Aorta (tissue), 5 donors: ENCODE measurements at places on chromosomes 4 and X.

- no peak for DNase-seq
Observed at GRCh38 chr4:113446019-113446418, 315.5 kb downstream of the CAMK2D start.

GRCh38 chrX:320126-320783 lies 1.7 kb upstream of the GTPBP6 start:
- DNase-seq = peak; percentile 61

DNA sequence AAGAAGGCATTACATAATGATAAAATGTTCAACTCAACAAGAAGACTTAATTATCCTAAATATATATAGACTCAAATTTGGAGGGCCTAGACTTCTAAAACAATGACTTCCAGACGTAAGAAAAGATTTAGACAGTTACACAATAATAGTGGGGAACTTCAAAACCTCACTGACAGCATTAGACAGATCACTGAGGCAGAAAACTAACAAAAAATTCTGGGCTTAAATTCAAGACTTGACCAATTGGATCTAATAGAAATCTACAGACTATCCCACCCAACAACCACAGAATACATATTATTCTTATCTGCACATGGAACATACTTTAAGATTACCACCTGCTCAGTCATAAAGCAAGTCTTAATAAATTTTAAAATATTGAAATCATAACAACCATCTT lies 93.3 kb upstream of the ARSJ start:
- no peak for DNase-seq

GRCh38 chr4:75584067-75584466 lies 28.2 kb downstream of the ODAPH start:
- no peak for DNase-seq

GRCh38 chr4:151901631-151902030 lies 140.8 kb upstream of the GATB start:
- no peak for DNase-seq

GRCh38 chrX:122813876-122814275 lies 370.2 kb upstream of the GRIA3 start:
- DNase-seq = no peak

DNA sequence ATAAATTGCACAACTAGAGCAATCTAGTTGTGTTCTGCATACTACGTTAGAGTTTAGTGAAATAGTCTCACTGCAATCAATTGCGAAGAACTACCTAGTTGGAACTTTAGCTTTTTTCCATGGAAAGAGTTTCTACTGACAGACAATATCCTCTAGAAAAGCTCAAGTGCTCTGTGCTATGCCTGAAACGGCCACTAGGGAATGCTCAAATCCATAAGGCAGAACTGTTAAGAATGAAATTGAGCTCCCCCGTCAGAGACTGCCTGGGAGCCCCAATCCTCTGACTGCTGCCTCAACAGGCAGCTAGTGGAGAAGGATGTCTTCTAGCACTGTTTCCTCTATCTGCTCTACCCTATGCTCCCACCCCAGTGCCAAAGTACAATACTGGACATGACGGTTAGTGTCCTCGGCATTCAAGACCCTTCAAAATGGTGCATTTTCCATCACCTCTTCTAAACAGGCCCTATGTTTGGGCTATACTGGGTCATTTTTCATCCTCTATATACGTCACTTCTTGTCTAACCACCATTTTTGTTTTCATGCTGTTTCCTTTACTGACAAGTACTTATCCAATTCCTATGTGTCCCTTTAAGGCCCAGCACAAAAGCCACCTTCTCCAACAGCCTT lies 35.3 kb downstream of the FRMD7 start:
- DNase-seq = peak; percentile 58

GRCh38 chr4:6019316-6020263 lies 1.4 kb upstream of the C4orf50 start:
- DNase-seq = no peak
